ENCODE measurements at places on chromosomes 13 and 19.
A peak's percentile ranks its signal among the peaks of the same experiment; 100 is the strongest.

- DNase-seq: peak; percentile 70
Measured at GRCh38 chr19:46571495-46571894, 29.6 kb upstream of the CALM3 start.

GRCh38 chr19:41641879-41642485 lies 15.1 kb upstream of the CEACAM4 start:
- DNase-seq: peak; percentile 56

DNA sequence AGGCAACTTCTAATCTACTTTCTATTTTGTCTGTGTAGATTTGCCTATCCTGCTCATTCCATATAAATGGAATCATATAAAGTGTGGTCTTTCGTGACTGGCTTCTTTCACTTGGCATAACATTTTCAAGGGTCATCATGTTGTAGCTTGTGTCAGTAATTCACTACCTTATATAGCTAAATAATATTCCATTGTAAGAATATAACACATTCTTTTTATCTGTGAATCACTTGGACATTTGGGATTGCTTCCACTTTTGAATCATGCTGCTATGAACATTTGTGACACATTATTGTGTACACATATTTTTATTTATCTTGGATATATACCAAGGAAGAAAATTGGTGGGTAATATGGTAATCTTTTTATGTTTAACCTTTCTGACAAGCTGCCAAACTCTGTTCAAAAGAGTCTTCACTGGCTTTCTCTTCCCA lies 89.0 kb upstream of the CSNK1A1L start:
- DNase-seq: no peak

DNA sequence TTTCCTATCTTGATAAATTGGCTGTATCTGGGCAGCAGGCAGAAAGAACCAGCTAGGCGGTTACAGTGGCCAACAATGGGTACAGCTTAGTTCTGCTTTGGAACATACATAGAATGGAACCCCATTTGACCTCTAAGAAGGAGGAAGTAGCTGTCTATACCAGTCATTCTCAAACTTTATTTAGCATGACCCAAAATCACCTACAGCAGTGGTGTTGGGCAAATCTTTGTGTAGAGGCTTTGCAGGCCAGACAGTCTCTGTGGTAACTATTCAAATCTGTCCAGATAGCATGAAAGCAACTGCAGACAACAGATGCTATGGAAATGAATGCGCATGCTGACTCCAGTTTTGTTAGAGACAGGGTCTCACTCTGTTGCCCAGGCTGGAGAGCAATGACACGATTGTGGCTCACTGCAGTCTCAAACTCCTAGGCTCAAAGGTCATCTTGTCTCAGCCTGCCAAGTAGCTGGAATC lies 12.0 kb upstream of the KCNC3 start:
- peak; percentile 33 for DNase-seq

DNA sequence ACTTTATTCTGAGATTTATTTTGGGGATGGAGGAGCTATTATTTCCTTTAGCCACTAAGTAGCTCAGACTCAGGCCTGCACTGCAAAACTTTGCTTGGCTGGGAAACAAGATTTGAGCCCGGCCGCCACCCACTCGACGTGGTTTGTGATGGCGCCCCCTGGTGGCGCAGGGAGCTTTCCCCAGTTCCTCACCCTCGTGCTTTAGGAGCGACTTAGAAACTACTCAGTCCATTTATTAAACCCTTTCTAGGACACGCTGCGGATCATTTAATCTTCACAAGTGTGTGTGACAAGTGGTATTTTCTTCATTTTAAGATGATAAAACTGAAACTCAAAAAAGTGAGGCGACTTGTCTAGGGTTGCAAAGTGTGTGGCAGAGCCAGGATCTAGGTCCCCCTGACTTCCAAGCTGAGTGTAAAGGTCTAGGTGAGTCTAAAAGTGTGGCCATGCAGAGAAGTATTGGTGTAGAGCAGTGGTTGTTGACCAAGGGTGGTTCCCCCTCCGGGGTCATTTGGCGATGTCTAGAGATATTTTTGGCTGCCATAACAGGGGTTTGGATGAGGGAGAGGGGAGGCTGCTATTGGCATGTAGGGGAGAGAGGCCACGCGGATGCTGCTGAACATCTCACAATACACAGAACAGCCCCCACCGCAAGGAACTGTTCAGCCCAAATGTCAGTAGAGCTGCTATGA lies 2.2 kb downstream of the CXCL17 start:
- DNase-seq: peak; percentile 65

DNA sequence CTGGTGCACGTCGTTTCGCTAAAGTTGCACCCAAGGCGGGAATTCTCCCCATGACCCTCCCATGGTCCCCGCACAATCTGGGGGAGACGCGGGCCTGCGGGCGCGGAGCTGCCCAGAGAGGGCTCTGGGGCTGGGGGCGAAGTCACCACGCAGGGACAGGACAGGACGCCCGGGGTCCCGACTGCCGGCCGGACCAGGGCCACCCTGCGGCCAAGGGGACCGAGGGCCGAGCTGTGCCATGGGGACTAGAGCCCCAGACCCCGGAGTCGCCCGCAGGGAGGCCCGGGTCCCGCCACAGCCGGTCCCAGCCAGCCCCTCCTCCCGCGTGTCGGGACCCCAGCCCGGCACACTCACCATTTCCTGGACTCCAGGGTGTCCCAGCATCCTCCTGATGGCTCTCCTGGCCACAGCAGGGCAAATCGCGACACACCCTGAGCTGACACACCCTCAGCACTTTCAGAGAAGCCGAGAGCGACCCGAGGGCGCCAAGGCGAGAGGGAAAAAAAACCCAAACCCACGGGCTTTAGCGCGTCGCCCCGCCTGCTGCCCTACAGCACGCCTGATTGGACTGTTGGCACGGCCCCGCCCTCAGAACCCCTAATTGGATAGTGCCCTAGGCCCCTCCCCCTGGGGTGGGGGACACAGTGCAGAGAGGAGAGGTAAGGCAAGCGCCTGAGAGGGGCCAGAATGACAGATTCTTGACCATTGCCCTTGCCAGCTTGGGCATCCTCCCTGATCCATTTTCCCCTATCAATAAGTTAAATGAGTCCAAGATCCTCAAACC lies 28.6 kb downstream of the ZNF44 start:
- DNase-seq: no peak

DNA sequence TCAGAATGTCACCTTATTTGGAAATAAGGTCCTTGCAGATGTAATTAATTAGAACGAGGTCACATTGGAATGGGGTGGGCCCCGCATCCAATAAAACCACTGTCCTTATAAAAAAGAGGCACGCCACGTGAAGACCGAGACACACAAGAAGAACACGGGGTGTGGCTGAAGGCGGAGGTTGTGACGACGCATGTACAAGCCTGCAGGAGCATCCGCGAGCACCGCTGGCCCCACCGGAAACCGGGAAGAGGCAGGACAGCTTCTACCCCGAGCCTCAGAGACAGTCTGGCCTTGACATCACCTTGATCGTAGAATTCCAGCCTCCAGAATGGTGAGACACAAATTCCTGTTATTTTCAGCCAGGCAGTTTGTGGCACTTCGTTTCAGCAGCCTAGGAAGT lies 177.9 kb downstream of the COL4A1 start:
- DNase-seq: no peak

DNA sequence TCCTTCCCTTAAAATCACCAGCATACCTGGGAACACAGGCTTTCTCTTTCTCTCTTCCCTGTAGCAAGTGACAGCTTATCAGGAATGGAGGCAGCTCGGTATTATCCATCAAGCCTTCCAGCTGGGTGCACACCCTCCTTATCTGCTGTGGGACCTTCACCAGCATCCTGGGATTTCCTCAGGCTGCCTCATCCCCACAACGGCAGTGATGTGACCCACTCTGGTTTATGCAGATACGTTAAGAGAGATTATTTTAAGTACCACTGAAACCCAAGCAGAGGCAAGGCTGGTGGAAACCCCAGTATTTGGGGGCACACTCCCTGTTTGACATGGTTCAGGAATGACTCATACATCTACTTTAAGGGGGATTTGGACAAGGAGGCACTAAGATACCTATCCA lies 192.1 kb downstream of the TM9SF2 start:
- no peak for DNase-seq

- no peak for DNase-seq
Measured at GRCh38 chr13:94710881-94711560, 1.3 kb downstream of the SOX21 start.

DNA sequence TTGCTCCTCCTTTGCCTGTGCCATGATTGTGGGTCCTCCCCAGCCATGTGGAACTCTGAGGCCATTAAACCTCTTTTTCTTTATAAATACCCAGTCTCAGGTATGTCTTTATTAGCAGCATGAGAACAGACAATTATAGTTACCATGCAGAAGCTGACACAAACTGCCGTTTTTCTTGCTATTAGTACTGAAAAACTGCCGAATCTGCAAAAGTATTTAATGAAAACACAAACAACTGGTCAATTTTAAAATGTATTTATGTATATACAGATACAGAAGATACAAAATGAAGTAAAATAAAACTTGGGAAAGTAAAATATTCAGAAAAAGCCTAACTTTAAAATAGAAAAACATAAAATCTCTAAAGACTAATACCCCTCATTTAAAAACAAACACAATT lies 206.3 kb downstream of the DIAPH3 start:
- no peak for DNase-seq

GRCh38 chr13:62309904-62310303 lies 894.3 kb upstream of the PCDH20 start:
- DNase-seq: no peak

DNA sequence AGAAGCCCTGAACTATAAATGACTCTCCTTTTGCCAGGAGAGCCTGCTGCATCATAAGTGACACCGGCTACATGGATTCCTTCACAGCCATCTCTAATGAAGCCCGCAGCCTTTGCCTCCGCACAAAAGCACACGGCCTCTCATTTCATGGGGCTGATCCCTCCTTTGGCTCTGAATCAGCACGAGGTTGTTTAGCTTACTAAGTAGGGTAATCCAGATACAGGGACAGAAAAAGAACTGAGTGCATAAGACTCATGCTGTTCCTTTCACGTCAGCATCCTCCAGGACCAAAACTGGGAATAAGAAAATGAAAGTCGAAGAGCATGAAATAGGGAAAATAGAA lies 136.3 kb downstream of the DCT start:
- no peak for DNase-seq

- DNase-seq: peak; percentile 93
Measured at GRCh38 chr19:18023622-18024251, 15.8 kb downstream of the ARRDC2 start.

Data from NB4 (cell line).